ENCODE measurements at places on chromosomes 5 and 9.

- no peak for DNase-seq
Measured at GRCh38 chr9:6781476-6781875, 23.7 kb downstream of the KDM4C start.

GRCh38 chr9:85900504-85901201 is 40.3 kb upstream of the NAA35 start:
- no peak for DNase-seq

DNA sequence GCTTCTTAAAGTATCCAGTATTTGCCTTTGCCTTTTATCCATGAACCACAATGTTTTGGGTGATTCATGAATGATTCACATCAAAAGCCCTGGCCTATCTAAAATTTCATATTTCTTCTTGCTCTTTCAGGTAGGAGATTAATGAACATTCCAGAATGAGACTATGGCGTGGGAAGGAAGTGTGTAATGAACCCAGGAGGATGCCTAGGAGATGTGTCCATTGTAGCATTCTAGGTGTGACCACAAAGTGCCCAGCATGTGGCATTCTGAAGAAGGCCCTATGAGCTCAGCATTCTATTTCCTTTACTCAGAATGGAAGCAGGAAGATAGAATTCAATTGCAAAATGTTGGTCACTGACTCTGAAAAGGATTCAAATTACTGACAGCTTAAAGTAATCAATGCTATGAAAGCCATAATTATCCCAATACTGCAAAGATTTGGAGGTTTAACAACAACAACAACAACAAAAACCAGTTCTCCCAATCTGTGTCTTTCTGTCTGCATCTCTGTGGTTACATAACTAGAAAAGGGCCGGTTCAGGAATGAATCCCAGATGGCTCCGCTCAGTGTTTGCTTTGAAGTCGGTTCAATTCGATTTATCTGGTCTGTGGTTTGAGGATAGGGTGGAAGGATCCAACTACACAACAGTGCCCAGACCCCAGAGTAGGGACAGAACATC is 126.7 kb downstream of the FOXD1 start:
- DNase-seq, result no peak

DNA sequence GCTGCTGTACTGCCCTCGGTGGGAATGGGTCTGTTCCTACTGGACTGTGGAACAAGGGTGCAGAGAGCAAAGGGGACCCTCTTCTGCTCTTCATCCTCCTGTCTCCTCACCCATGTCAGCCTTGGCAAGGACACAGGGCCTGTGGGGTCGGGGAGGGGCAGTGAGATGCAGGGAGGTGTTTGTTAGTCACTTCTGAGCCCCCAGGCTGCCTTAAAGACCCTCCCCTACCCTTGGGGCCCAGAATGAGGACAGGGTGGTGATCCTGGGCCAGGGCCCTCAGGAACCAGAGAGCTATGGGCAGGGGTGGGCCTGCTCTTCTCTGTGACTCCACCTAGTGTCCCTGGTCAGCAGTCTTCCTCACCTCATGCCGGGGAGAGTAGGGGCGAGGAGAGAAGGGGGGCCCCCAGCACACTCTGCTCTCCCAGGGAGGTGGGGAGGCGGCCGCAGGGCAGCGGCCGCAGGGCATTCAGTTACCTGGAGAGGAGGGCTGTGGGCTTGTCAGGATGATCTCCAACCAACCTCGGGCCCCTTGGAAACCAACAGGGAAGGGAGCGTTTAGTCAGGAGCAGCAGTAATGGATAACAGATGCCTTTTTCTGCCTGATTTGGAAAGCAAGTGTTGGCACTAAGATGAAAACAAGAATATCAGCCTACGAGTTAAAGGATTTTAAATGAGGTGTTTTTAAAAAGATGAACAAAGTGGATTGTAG is 62.0 kb upstream of the GARNL3 start:
- no peak for DNase-seq

- no peak for DNase-seq
Measured at GRCh38 chr5:93579692-93580062, 1.3 kb downstream of the NR2F1-AS1 start.

GRCh38 chr9:671997-672396 is 169.5 kb upstream of the DMRT1 start:
- no peak for DNase-seq

- no peak for DNase-seq
Measured at GRCh38 chr9:4430432-4431261, 59.6 kb upstream of the SLC1A1 start.

DNA sequence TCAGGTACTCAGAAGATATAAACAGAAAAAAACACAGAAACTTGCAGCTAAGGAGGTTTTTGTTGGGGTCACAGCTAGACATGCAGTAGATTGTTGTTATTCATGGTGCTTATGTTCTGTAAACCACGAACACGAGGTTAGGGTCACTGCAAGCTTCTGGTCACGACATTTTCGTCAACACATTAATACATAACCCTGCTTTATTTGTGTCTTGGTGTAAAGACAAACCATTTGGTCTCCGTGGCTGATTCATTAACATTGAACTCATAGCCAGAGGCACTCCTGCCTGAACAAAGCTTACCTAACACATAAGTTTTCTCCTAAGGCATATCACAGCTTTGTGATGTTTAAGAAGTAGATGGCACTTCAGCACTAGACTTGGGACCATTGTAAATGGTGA is 16.9 kb downstream of the TEK start:
- DNase-seq, result no peak

DNA sequence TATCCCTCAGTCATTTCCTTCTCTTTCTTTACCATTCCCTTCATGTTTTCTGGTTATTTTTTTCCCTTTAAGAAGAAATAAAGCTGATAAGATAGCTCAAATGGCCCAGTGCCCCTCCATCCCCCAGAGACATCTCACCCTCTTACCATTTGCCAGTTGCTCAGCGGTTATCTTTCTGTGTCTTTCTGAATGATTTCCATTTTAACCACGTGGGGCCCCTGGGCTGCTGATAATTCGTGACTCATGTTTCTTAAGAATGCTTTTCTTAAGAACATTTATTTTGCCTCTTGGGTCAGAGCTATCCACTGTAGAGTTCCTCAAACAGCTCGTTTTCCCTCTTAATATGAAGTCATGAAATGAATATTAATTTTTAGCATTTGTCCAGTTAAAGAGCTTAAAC is 147.8 kb downstream of the MAST4 start:
- no peak for DNase-seq

GRCh38 chr5:93053825-93054224 is 527.2 kb downstream of the NR2F1-AS1 start:
- no peak for DNase-seq

GRCh38 chr9:108074900-108075299 is 585.3 kb upstream of the KLF4 start:
- DNase-seq, result no peak

DNA sequence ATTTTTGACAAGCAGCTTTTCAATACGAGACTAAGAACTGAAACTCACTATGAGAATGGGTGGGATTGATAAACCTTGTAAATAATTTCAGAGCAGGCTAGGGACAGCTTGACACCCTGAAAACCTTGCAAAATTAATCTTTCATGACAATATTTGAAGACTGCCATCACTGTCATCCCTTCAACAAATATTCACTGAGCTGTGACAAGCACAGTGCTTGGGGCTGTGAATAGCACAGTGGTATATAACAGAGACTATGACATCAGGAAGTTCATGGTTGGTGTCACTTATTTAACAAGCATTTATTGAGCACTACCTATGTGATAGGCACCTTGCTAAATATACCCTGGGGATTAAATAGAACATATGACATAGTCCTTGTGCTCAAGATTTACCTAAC is 741.0 kb upstream of the RIOK2 start:
- DNase-seq, result no peak

DNA sequence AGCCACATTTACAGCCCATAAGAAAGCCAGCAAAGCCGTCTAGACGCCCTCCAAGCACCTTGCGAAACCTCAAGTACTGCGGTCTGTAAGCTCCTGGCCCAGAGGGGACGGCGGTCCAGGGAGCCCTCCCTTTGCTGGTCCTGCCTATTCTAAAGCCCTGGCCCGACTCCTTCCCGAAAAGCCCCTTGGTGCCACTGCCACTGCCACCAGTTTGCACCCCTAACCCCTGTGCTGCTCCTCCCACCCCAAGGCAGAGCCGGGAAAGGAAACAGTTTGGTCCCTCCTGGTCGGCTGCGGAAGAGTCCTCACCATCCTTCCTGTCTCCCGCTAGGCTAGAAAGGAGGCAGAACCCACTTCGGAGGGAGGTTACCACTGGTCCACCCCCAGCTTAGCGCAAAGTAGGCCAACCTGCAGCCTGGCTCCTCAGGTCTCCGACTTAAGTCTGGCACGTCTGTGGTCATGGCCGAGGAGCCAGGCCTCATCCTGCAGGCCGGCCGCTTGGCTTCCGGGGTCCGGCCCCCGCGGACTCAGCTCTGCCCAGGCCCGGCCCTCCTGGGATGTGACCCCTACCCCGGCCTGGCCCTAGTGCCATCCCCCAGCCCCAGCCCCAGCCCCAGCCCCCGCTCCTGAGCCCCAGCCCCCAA is 916 bp downstream of the TOR1A start:
- no peak for DNase-seq

- no peak for DNase-seq
Measured at GRCh38 chr5:86570427-86571083, 47.2 kb upstream of the COX7C start.

DNA sequence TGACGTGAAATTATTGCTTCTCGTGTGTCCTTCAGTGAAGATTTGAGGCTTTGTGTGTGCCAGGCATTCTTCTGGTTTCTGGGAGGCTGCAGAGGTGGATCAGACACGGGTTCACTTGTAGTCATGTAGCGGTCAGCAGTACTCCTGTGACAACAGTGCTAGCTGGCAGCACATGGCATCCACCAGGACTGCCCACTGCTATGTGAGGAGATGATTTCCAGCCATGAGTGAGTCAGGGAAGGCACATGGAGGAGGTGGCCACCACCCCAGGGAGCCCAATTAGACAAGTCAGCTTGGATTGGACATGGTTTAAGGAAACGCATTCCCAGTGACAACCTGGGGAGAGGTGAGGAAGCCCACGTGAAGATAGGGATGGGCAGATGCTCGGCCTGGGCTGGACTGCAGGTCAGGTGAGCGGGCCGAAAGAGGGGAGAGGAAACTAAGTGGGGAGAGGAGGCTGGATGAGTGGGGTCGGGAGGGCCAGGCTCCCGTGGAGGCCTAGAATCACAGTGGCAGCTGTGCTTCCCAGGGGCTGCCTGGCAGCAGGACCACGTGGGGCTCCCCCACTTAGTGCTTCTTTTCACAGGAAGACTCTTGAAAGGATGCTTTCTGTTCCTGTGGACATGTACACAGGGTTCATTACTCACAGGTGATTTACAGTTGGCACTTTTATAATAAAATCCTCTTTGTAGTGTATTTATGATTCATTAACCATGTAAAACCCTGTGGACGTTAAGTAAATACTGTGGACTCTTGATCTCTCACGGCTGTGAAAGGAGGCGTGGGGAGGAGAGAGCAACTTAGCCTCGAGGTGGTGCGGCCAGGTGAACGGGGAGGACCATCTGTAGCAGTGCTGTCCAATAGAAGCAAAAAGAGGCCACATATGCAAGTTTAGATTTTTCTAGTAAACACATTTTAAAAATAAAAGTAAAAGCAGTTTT is 80.0 kb upstream of the OTULINL start:
- DNase-seq, result no peak

DNA sequence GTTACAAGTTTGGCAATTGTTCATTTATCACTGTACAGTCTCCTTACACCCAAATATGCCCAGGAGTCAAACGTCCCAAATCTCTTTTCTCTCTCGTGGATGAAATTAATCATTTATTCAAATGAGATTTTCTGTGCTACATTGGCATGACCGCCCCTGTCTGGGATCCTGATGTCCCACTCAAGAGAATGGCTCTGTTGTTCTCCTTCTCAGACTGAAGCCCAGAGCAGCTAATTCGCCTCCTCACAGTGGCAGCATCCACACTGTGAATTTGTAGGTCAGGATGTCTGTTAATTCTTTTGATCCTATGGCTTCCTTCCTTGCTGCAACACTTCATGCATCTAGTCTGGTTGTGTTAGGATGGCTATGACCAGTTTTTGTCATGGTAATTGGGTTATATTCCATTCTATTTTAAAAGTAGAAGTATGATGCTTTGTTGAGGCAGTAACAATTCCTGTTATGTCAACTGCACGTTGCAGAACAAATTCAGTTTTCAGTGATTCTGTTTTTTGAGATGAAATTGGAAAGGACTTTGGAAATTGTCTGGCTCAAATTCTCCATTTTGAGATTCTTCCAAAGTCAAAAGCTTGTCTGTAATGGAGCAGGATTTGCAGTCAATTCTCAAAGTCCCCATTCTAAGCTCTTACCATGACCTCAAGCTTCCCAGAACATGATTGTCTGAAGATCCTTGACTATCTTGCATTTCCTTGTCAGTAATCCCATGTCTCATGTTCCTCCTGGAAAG is 141.5 kb upstream of the GAS1 start:
- DNase-seq, result no peak

DNA sequence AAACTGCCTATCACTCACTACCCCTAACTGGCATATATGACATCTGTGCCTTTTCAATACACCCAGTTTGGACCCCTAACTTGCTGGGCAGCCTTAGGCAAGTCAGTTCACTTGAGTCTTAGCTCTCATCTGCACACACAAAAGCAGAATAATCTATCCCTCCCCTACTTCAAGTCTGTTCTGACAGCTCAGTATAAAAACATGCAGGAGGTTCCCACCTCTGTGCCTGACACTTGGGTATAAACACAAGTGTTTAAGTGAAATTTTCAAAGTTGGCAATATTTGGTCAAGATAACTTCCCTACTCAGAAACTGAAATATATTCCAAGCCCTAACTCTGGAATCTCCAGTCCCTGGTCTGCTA is 12.6 kb downstream of the HNRNPH1 start:
- no peak for DNase-seq

DNA sequence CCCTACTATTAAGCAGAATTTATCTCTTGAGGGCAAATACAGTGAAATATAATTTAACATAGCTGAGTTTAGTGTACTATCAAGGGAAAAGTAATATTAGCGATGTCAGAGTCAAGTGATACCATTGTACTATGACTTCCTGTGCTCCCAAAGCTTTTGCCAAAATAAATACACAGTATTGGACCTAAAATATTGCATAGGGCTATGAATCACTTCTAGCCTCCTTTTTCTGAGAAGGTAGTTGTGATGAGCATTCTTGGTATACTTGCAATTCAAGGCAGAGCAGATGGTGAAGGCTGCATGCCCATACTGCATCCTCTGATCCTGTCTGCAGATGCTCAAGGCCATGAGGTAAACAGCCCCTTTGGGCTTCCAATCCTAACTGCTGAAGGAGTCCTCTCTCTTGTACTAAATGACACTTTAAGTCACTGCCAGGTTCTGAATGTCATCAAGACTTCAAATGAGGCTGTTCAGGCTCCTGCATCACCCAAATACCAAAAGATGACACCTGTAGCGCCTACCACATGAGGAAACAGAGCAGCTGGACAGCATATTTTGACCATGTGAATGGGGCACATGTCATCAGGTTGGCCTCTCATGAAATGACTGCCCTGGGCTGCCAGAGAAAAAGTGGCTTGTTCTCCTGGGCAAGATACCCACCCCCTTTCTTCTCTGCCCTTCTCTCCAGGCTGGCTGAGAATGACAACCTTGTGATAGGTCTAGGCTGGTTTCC is 29.7 kb upstream of the PPP2CA start:
- no peak for DNase-seq
